Fibroblast of the aortic adventitia (primary cell): ENCODE measurements at places on chromosomes 2 and 18. TPM values are rescaled to one million over a fixed set of nuclear protein-coding genes. Genes with fewer than 3 reads are reported as not detected.

Gene UNC80
- not detected in 2 replicates for total RNA-seq

Gene TCF23
- total RNA-seq: 2.3 TPM in 1 of 2 replicates, not detected in the other

Gene AQP12A
- total RNA-seq: not detected in 2 replicates

Gene CRYGD
- not detected in 2 replicates for total RNA-seq

Gene CASP10
- total RNA-seq: 4.8 and 9.1 TPM in 2 replicates

Gene STK16
- 16.7 and 40.2 TPM in 2 replicates for total RNA-seq

Gene CFAP221
- total RNA-seq: not detected in 2 replicates

Gene ASPRV1
- 0.54 TPM in 1 of 2 replicates, not detected in the other for total RNA-seq

Gene HRH4
- under 0.01 TPM in 1 of 2 replicates, not detected in the other for total RNA-seq

Gene FZD7
- 35.8 and 40.4 TPM in 2 replicates for total RNA-seq

Gene PPM1G
- total RNA-seq: 62.2 and 146 TPM in 2 replicates

Gene TBR1
- total RNA-seq: not detected in 2 replicates

Gene DES
- 3.3 and 4.7 TPM in 2 replicates for total RNA-seq

Gene LRRC30
- not detected in 2 replicates for total RNA-seq

Gene ERBB4
- total RNA-seq: 0.16 and 5.8 TPM in 2 replicates

Gene RELCH
- 44.0 and 52.0 TPM in 2 replicates for total RNA-seq

Gene SCG2
- 0.63 and 3.4 TPM in 2 replicates for total RNA-seq

Gene ZSWIM2
- 0.18 TPM in 1 of 2 replicates, not detected in the other for total RNA-seq

Gene MAP3K19
- not detected in 2 replicates for total RNA-seq

Gene HNMT
- total RNA-seq: 32.2 and 47.8 TPM in 2 replicates

Gene STPG4
- 0.09 TPM in 1 of 2 replicates, not detected in the other for total RNA-seq

Gene RFTN2
- 6.4 and 16.4 TPM in 2 replicates for total RNA-seq

Gene TLX2
- not detected in 2 replicates for total RNA-seq

Gene ANKRD62
- not detected in 2 replicates for total RNA-seq

Gene MALL
- total RNA-seq: 10.1 and 442 TPM in 2 replicates

Gene BMP10
- not detected in 2 replicates for total RNA-seq

Gene DSG1
- total RNA-seq: not detected in 2 replicates

Gene POTEI
- not detected in 2 replicates for total RNA-seq

Gene TTLL4
- total RNA-seq: 12.4 and 14.2 TPM in 2 replicates

Gene SLC16A14
- total RNA-seq: 0.49 and 1.4 TPM in 2 replicates

Gene MYO3B
- total RNA-seq: 0.09 and 0.33 TPM in 2 replicates

Gene LDLRAD4
- 0.54 TPM in 1 of 2 replicates, not detected in the other for total RNA-seq

Gene FBXO41
- 0.18 and 1.6 TPM in 2 replicates for total RNA-seq

Gene ARHGAP15
- total RNA-seq: not detected in 2 replicates

Gene FBXO15
- total RNA-seq: 0.27 and 0.49 TPM in 2 replicates

Gene RAB6C
- total RNA-seq: not detected in 2 replicates

Gene KCNS3
- 0.36 TPM in 1 of 2 replicates, not detected in the other for total RNA-seq

Gene REG1A
- total RNA-seq: not detected in 2 replicates

Gene E2F6
- 9.5 and 11.3 TPM in 2 replicates for total RNA-seq

Gene COMMD1
- total RNA-seq: 60.7 and 126 TPM in 2 replicates

Gene SLC25A52
- total RNA-seq: not detected in 2 replicates

Gene TMEM163
- not detected in 2 replicates for total RNA-seq

Gene SPAG16
- 35.2 and 178 TPM in 2 replicates for total RNA-seq

Gene DNAJC5G
- total RNA-seq: not detected in 2 replicates

Gene CD8A
- not detected in 2 replicates for total RNA-seq

Gene ZNF236
- 13.6 and 21.2 TPM in 2 replicates for total RNA-seq

Gene DPYSL5
- not detected in 2 replicates for total RNA-seq

Gene CLHC1
- total RNA-seq: 14.3 and 36.5 TPM in 2 replicates
